ENCODE measurements at places on chromosomes 4 and X.

GRCh38 chr4:185933078-185933581 is 121.1 kb upstream of the SORBS2 start:
- no peak for DNase-seq

DNA sequence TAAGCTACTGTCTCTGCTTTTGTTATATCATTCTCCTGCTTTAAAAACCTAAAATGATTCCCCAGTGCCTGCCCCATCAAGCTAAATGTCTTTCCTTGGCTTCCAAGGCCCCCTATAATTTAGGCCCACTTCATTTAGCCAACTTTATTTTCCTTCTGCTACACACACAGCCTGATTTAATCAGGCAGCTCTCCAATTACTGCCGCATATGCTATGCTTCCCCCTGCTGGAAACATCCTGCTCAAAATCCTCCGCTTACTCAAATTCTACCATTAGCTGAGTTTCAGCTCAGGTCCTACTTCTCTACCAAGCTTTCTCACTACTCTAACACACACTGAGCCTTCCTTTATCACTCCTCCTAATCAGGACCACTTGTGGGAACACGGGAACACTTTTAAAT is 17.0 kb downstream of the LAMP2 start:
- peak; percentile 64 for DNase-seq

DNA sequence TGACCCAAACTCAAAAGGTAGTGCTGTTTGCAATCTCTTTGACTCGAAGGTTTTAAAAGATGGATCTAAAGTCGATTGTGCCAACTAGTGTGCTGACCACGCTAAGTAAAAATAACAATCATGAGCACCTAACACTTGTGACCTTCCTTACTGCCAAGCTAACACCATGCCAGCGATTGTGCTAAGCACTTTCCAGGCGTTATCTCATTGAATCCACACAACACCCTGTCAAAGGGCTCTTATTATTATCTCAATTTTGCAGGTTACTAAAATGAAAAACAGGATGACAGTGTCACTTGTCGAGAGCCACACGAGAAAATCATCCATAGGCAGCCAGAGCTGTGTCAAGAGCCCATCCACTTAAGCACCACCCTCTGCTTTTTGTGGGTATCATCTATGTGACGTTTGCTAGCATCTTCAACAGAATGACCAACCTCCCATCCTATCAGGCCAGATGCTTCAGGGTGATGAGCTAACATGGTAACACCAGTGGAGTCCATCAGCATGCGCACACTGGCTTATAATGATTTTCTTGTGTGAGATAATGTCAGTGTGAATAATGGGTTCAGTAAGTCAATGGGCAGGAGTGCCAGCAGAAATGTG is 893 bp upstream of the GAB3 start:
- no peak for DNase-seq

DNA sequence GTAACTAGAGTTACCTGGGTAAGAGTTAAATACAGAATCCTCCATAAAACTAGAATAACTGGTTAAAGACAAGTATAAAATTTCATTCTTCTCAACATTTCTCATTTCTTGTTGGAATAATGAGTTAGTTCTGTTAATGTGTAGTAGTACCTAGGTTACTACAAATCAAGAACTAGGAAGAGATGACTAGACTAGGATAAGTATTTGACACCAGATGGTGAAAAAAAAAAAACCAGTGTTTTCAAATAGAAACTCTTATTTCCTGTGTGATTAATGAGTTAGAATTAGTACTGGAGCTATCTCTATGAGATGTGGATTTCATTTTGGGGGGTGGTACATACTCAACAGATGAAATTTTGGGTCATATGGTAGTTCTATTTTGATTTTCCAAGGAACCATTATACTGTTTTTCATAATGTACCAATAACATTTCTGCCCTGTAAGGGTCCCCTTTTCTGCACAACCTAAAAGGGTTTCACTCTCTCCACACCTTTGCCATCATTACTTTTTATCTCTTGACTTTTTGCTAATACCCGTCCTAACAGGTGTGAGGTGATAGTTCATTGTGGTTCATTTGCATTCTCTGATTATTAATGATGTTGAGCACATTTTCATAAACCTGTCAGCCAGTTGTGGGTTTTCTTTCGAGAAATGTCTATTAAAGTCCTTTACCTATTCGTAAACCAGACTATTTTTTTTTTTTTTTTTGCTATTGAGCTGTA is 1.7 kb upstream of the VCX start:
- no peak for DNase-seq

DNA sequence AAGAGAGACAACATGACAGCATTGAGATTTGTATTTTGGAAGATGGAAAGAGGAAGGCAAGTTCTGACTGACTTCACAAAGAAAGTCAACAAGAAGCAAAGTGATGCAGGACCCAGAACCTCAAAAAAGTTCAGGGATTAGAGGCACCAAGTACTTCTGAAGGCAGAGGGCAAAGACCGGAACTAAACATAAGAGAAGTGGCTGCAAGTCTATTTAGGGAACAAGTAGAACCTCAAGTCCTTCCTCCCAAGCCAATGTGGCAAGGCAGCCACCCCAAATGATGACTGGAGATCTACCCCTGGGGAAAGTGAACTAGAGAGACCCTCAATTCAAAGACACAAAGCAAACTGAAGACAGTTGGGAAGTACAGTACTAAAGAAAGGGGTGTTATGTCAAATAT is 46.6 kb downstream of the SLC39A8 start:
- no peak for DNase-seq

GRCh38 chr4:76779740-76780459 is 118.0 kb downstream of the SOWAHB start:
- DNase-seq: no peak

GRCh38 chr4:20480165-20480947 is 219.9 kb upstream of the PACRGL start:
- DNase-seq: no peak

GRCh38 chr4:76783836-76784235 is 114.1 kb downstream of the SOWAHB start:
- no peak for DNase-seq

DNA sequence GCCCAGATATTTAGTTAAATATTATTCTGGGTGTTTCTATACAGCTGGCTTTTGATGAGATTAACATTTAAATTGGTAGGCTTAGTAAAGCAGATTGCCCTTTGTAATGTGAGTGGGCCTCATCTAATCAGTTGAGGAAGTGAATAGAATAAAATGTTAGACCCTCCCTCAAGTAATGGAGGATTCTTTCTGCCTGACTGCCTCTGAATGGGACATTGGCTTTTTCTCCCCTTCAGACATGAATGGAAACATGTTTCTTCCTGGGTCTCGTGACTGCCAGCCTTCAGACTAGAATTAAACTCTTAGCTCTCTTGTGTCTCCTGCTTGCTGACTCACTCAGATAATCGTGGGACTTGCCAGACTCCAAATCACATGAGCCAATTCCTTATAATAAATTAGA is 266.7 kb downstream of the INPP4B start:
- no peak for DNase-seq

DNA sequence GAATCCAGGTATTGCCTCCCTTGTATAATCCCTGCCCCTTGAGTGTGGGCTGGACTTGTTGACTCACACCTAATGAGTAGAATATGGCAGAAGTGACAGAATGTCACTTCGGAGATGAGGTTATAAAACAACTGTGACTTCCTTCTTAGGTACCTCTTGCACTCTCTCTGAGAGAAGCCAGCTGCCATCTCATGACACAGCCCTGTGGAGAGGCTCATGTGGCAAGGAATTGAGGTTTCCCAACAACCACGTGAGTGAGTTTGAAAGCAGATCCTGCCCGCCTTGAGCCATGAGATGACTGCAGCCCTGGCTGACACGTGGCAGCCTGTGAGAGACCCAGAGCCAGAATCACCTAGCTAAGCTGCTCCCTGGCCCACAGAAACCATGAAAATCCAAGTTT is 13.5 kb downstream of the ASB11 start:
- no peak for DNase-seq

GRCh38 chr4:118756958-118757357 is 71.8 kb downstream of the METTL14 start:
- DNase-seq: no peak

DNA sequence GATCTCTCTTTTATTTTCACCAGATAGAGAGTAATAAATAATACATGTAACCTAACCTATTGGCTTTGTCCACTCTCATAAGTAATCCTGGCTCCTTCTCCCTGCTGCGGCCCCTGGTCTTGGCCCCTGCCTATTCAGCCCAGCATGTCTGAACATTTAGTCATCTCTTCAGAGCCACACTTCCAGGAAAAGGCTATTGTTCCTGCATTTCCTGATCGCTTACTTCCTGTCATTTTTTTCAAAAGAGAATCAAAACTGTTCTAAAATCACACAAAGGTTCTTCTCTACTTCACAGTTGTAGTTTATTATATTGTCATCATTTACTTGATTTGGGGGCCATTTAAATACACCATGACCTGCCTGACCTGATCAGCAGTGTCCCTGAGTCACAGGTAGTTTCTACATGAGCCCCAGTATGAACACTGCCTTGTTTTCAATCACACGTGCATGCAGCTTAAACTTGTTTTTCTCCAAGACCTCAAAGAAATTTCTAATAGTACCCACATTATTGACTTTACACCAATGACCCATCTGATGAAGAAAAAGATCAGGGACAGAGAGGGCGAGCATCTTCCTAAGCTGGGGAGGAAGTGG is 47.4 kb upstream of the KDR start:
- DNase-seq: no peak

DNA sequence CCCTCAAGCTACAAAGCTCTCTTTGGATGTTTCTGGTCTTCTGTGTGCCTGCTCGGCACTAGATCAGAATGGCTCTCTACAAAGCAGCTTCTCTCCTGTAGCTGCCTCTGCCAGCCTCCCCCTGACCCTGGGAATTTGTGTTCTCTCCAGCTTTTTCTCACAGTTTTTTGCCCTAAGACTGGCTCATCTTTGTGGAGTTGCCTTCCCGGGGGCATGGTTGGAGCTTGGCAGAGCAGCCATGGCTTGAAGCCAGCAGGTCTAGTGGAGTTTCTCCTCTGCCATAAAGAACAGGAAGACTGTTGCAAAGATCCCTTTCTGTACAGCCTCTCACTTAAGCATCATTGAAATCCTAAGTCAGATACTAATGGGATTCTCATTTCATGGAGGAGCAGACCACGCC is 163.3 kb upstream of the MAMLD1 start:
- DNase-seq: no peak

- no peak for DNase-seq
These were observed 159.6 kb upstream of the KLF3 start for GRCh38 chr4:38504396-38504715.
